ENCODE measurements at places on chromosomes 3 and 15.

- no peak for DNase-seq
Measured at GRCh38 chr3:148896062-148896461, 31.0 kb downstream of the CPA3 start.

GRCh38 chr3:16723978-16724377 lies 118.8 kb upstream of the DAZL start:
- DNase-seq = no peak

DNA sequence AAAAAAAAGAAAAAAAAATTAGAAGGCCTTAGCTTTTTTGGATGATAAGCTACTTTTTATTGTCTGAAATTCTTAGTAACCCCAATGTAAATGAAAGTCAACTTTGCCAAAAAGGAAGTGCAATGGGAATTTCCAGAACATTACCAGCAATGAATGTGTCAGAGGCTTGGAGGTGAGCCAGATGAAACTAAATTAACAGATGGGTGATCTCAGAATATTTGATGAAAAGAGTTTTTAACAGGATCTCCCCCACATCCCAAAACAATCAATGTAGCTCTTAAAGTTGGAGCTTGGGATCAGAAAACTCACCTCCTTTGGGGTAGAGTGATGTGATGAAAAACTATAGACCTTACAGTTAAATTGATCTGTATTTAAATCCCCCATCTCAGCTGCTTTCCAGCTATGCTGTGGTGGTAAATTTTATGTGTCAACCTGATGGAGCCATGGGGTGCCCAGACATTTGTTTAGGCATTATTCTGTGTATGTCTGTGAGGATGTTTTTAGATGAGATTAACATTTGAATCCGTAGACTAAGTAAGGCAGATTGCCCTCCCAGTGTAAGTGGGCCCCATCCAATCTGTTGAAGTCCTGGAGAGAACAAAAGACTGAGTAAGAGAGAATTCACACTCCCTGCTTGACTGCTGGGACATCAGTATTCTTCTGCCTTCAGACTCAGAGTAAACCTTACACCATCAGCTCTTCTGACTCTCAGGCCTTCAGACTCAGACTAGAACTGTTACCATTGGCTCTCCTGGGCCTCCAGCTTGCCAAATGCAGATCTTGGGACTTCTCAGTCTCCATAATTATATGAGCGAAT lies 84.3 kb upstream of the TNFSF10 start:
- no peak for DNase-seq

DNA sequence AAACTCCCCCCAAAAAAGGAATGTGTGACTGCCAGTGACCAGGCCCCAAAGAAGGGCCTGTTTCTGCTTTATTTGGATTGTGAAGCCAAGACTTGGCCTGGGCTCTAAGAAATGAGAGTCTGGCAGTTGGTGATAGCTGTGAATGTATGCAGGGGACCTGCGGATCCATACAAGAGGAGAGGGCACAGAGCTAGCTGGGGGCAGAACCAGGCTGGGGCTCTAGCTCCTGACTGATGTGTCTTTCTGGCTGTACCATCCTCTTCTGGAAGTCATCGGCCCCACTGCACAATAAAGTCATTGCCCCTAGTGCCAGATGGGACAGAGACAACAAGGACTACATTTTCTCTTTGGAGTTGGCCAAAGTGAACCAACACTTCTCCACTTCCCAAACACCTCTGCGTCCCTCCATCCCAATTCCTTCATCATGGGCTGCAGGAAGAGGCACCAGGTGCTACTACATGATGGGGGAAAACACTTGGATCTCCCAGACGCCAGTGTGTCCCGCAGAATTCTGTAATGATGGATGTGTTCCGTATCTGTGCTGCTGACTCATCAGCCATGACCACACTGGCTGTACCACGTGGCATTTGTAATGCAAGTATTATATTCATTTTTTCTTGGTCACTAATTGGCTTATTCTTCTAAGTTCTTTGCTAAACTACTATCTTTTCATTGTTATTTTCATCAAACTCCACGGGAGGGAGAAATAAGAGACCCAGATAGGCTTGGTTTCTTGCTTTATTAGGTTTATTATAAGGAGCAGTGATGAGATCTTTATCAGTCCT lies 1.7 kb upstream of the PLA2G4F start:
- DNase-seq = no peak

GRCh38 chr15:33419701-33420100 lies 108.9 kb downstream of the RYR3 start:
- DNase-seq = no peak

DNA sequence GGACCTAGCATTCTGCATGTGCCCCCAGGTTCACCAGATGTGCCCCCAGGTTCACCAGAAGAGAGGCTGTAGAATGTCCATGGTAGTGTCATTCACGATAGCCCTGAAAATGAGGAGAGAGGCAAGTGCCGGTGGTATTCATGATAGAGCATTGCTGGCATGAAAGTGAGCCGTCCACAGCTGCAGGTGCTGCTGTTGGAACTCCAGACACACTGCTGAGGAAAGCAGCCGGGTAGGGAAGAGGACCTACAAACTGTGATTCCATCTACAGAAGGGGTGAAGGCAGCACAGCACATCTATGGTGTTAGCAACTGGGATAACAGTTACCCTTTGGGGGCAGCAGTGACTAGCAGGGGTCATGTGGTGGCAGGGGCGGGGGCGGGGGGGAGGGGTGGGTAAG lies 125.0 kb upstream of the PLXNA1 start:
- no peak for DNase-seq

GRCh38 chr3:107263269-107264021 lies 113.8 kb upstream of the CCDC54 start:
- DNase-seq = no peak

GRCh38 chr15:99467853-99468464 lies 97.8 kb upstream of the MEF2A start:
- no peak for DNase-seq

- no peak for DNase-seq
Measured at GRCh38 chr3:86995537-86995936, 4.6 kb upstream of the VGLL3 start.

- DNase-seq = no peak
Measured at GRCh38 chr15:40463886-40464545, 6.8 kb upstream of the CHST14 start.

- no peak for DNase-seq
Measured at GRCh38 chr3:42439261-42440115, 29.1 kb upstream of the LYZL4 start.

DNA sequence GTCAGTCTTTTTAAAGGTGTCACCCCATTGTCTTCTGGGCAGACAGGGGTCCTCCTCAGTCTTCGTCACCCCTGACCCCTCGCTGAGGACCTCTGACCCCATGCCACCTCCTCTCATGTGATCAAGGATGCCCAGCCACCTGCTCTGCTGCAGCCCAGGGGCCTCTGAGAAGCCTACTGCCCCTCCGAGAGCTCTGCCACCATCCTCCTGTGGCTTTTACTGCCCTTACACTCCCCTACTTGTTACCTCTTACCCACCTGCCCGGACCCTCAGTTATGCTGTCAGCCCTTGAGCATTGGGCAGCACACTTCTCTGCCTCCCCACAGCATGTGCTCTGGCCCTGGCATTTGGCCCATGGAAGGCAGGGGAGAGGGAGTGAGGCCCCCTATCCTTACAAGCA lies 123.2 kb downstream of the LRRK1 start:
- DNase-seq = no peak

DNA sequence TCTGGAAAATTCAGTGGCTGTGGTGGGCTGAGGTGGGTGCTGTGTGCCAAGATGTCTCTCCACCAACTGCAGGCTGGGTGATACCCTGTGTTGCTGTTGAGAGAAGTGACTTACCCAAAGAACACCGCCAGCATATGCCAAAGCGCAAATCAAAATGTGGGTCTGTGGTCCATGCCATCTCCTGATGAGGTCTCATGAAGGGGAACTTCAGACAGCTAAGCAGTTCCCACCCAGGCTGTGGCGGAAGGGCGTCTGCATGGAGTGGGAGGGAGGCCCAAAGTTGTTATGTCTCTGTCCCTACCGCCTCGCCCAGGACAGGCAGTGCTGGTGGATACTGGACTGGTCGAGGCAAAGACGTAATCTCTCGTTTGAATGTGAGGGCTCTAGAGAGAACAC lies 70.9 kb upstream of the PLXNA1 start:
- no peak for DNase-seq

DNA sequence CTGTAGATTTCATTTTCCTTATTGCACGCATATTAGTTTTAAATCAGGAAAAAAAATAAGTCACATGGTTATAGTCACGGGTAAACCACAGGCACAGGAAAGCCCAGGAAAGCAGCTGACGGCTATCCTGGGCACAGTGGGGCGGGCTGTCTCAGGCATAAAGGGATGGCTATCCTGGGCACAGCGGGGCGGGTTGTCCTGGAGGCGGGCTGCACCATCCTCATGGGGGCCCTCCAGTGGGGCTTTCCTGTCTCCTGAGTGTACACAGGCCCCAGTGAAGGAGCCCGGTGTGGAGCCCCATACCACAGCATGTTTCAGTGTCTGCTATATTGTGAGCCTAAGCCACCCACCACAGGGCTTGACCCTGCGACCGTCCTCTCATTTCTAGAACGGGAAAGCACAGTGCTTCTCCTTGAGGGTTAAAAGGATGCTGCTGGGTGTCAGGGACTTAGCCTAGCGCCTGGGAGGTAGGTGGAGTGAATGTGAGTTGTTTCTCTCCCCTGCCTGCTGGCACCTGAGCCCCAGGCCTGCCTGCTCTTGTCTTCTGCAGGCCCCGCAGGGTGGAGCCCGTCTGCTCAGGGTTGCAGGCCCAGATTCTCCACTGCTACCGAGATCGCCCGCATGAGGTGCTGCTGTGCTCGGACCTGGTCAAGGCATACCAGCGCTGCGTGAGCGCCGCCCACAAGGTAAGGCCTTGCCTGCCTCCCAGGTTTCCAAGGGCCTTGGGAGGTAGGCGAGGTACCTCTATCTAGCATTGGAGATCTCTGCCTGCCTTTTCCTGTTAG lies 25.9 kb upstream of the PLXNA1 start:
- no peak for DNase-seq

DNA sequence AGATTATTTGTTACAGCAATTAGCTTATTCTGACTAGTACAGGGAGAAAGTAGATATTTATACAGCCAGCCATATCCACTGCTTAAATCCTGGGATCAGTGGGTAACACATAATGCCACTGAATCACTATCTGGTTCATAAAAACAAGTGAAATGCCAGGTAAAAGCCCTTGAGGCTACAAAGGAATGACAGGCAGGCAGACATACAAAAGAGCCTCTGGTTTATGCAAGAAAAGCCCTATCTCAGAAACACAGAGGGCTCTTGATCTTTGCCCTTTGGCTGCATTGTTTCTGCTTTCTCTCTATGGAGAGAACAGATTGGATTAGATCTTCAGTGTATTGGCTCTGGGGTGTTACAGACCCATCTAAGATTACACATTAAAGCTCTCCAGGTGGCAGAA lies 115.4 kb upstream of the GADL1 start:
- DNase-seq = no peak

DNA sequence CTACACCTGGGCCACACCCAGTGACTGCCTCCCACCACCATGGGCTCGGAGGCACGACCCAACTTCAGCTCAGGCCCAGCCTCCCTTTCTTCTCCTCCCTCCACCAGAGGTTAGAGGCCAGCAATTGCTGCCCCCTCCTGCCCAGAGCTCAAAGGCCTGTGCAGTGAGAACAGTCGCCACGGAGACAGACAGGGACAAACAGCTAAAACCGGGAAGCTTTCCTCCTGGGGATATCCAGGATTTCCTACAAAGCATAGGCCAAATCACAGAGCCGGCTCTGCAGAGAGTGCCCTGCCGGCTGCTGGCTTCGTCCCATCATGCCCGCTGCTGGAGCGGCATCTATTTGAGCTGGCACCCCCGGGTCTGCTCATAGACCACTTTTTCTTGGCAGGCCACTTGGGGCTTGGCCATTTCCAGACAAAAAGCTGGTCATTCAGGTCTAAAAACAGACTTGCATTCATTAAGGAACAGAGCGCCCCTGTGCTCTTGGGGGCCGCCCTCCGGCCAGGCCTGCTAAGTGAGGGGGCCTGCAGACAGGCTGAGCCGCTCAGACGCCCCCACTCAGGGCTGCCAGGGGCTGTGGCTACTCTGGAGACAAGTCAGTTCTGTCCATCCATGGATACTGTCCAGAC lies 17.5 kb downstream of the GRAMD2A start:
- DNase-seq = no peak

- DNase-seq = no peak
Measured at GRCh38 chr3:112776836-112777235, 69.8 kb downstream of the CD200R1L start.

DNA sequence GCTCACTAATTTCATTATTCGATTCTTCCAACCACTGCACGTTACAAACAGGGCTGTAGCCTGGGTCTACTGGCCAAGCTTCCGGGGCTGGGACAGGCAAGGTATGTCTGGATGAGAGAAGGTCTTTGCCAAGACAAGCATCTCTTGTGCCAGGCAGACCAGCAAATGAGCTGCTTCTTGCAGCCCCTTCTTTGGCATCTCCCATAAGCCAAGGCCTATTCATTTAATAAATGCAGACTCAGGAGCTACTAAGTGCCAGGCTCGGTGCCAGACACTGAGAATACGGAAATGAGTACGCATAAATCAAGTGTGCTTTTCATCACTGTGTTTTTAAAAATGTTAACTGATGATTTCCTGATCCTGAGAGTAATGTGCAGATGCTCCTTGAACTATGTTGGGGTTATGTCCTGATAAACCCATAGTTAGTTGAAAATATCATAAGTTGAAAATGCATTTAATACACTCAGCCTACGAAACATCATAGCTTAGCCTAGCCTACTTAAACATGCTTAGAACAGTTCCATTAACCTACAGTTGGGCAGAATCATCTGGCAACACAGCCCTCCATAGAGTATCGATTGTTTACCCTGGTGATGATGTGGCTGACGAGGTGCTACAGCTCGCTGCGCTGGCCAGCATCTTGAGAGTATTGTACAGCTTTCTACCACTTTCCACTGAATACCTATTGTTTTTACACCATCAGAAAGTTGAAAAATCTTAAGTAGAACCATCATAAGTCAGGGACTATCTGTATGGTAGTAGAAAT lies 135.0 kb upstream of the CTDSPL start:
- no peak for DNase-seq

DNA sequence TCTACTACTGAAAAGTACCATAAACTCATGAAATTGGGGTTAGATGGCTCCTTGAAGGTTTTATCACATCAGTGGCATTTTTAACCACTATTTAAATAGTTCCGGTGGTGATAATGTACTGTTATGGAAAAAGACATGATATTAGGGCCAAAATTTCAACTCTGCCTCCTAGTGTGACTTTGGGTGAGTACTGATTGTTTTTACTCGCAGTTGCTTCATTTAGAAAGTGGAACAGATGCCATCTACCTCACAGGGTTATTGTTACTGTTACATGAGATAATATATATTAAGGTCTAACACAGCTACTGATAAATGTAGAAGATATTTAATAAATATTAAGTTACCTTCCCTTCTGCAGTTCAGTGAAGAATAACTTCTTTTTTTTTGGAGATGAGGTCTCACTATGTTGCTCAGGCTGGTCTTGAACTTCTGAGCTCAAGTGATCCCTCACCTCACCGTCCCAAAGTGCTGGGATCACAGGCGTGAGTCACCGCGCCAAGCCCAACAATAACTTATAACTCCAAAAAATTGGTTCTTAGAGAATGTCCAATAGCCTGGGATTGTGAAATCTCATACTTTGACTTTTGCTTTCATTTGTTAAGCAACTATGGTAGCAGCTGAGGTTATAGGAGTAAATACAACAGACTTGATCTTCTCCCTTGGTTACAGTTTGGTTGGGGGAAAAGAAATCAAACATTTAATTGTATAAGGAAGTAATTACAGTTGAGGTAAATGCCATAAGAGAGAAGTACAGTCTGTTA lies 48.3 kb downstream of the MEF2A start:
- DNase-seq = no peak
